Fibroblast of skin of scalp (primary cell): ENCODE measurements at places on chromosomes 6 and 20.

- DNase-seq: no peak
Measured at GRCh38 chr6:34349211-34349610, 43.3 kb downstream of the NUDT3 start.

DNA sequence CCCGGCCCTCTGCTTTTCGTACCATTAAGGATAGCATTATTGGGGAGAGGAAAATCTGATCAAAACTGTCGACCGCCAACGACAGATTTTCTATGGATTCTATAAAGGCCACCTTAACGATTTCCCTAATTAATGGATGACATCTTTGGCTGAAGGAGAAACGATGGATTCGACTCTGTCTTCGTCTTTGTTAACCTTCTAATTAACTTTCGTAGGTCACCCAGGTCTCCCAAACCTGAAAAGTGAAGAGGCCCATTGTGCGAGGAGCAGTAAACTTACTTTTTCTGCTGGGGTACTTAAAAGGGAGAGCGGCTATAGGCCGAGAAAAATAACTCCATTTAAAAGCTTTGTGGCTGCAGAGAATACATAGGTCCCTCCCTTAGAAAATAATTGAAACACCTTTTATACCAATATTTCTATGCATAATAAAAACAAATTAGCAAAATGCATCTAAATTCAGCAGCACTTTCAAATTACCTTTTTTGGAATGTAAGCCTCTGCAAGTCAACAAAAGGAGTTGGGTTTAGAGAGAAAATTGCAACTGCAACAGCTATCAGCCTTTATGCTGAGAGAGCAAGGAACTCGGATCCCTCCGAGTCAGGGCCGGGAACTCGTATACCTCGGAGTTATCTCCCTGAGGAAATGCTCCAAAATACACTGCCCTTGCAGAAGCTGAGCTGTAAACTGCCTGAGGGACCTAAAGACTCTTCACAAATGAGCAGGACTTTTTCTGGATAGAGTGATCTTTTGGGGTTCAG is 31.4 kb upstream of the NR2E1 start:
- DNase-seq: no peak

- DNase-seq: no peak
Measured at GRCh38 chr20:22449188-22449973, 135.0 kb downstream of the FOXA2 start.

DNA sequence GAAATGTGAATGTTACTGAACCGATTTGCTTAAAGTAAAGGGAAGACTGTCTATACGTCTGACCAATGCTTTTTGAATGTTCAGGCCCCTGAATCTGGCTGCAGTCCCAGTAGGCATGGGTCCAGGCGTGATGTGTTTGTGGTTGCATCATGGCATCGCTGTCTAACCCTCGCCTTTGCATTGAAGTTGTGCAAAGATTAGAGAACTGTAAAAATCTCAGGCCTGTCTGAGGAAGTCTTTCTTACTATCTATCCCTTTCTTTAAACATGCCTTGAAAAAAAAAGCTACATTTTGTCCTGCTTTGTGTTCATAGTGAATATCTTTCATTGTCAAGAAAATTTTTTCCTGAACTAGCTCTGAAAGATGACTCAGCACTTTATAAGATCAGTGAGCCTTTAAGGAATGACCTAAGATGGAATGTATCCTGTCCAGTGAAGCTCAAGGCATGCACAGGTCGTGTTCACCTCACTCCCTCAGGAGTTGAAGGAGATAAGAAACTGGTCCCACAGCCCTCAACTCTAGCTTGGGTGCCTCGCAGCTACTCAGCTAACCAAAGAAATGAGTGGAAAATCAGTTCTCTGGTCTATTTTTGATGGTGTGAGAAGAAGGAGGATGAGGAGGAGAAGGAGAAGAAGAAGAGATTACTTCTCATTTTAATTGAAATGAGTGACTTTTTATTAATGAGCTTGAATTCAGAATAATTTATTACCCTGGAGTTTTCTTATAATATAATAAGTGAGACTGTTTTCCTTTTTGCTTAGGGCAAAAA is 48.6 kb downstream of the TPD52L1 start:
- peak; percentile 97 for DNase-seq

GRCh38 chr6:62229231-62229630 is 56.8 kb downstream of the KHDRBS2 start:
- DNase-seq: no peak

DNA sequence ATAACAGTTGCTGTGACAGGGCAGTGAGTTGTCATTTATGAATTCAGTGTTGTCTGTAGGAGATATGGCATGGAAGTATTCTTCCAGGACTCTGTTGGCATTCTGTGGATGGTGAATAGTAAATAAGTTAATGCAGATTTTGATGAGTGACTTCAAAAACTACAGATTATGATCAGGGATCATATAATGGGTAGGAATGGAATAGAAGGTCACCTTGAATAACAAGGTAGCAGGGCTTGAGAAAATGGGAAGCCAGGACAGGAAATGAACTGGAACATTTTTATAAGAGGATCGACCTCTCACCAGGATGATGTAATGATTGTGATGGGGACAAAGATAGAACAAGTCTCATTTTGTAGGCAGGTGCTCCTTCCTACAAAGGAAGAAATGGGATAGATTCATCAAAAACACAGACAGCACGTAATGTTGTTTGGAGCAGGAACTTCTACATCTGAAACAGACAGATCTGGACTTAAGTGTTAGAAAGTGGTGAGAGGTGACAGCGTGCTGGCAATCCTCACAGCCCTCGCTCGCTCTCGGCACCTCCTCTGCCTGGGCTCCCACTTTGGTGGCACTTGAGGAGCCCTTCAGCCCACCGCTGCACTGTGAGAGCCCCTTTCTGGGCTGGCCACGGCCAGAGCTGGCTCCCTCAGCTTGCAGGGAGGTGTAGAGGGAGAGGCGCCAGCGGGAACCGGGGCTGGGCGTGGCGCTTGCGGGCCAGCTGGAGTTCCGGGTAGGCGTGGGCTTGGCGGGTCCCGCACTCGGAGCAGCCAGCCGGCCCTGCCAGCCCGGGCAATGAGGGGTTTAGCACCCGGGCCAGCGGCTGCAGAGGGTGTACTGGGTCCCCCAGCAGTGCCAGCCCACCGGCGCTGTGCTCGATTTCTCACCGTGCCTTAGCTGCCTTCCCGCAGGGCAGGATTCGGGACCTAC is 30.8 kb upstream of the SSR1 start:
- DNase-seq: no peak

DNA sequence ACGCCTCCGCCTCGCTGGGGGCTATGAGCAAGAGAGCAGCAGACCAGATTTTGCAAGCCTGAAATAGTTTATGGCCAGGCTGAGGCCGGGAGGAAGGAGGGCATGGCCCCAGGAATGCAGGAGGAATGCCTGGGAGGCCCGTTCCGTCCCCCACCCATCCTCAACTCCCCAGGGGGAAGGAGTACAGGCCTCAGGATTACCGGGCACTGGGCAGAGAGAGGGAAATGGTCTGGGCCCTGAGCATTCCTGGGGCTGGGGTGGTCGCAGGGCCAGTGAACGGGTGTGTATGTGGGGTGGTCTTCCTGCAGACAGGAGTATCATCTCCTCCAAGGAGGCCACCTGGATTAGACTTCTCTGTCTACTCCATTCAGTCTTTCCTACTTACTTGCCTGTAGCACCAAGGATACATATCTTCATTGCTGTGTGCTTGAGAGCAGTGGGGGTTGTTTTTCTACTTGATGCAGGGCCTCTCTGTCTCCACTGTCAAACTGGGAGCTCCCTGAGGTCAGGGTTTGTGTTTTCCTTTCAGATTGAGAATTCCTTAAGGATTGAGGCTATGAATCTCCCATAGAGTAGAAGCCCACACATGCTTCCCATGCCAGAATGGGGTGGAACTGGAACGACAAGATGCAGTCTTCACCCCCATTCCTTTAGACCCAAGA is 81.3 kb downstream of the VEGFA start:
- peak; percentile 96 for DNase-seq

DNA sequence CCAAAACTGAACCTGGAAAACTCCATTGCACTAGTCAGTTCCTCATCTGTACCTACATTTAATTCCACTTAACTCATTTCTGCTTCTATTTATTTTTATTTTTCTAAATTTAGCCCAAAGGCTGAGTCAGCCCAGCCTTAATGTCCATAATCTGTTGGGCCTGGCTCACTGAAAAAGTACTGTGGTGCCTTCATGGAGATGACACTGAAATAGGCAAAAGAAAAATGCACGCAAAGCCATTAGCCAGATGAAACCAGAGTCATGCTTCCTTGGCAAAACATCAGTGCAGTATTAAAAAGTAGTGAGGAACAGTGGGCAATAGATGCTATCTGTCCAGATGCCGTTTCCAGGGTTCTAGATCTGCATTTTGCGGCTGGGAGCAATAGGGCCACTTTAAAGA is 14.7 kb upstream of the PLCB4 start:
- DNase-seq: peak; percentile 66

- no peak for DNase-seq
Measured at GRCh38 chr20:57582432-57583288, 21.8 kb downstream of the PCK1 start.

GRCh38 chr6:136772685-136773472 is 19.4 kb downstream of the MAP3K5 start:
- DNase-seq: no peak

- DNase-seq: peak; percentile 15
Measured at GRCh38 chr6:107304421-107305025, 154.8 kb downstream of the PDSS2 start.

- peak; percentile 62 for DNase-seq
Measured at GRCh38 chr6:159110013-159110412, 59.2 kb upstream of the FNDC1 start.

GRCh38 chr20:18832546-18833200 is 19.1 kb downstream of the SCP2D1 start:
- DNase-seq: no peak
